Activated effector memory CD4-positive, alpha-beta T cell treated with Interleukin-2 at 50 U/mL for 16 hours (primary cell): ENCODE measurements at places on chromosomes 1 and 21.

GRCh38 chr1:182410138-182410537 is 9.7 kb upstream of the TEDDM1 start:
- no peak for DNase-seq

GRCh38 chr1:108884968-108885367 is 8.2 kb downstream of the GPSM2 start:
- no peak for DNase-seq

GRCh38 chr1:22671999-22672398 is 19.0 kb downstream of the C1QB start:
- no peak for DNase-seq

GRCh38 chr21:14900058-14900457 is 164.7 kb downstream of the NRIP1 start:
- no peak for DNase-seq

DNA sequence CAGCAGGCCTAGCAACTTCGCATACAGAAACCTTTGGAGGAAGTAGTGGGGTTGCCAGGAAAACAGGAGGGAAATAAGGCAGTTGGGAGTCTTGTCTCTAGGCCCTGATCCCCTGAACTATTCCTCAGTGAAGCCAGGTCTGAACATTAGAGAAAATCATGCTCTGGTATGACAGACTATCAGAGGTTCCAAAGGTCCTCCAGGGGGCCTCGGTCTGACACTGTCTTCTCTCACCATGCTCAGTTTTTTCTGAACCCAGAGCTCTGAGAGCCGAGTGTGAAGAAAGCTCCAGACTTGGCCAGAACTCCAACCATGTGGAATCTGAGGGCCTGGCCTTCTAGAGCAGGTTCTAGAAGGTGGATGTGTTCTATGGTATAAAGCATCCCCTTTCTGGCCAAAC is 4.0 kb downstream of the TOMM40L start:
- no peak for DNase-seq

- DNase-seq, result no peak
These were observed 79.7 kb downstream of the ZNF326 start for GRCh38 chr1:90074566-90074965.
